ENCODE measurements at places on chromosomes 3 and 15.
A peak's percentile ranks its signal among the peaks of the same experiment; 100 is the strongest.

DNA sequence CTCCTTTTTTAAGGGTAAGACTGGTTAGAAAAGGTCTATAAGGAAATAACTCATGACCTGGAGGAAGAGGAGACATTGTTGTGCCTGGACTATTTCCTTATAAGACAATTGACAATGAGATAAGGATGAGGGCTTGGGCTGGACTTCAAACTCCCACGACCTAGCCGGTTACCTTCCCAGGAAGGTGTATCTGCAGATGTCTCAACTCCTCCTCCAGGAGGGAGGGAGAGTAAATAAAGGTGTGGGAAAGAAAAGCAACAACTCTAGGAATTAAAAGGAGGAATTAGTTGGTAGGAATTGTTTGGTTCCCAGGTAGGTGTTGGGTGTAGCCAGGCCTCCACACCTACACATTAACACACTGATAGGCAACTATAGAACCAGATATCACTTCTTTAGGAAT lies 97.8 kb upstream of the TBL1XR1 start:
- no peak for DNase-seq

- DNase-seq = no peak
These were observed 89.3 kb downstream of the SLCO3A1 start for GRCh38 chr15:91942720-91943394.

DNA sequence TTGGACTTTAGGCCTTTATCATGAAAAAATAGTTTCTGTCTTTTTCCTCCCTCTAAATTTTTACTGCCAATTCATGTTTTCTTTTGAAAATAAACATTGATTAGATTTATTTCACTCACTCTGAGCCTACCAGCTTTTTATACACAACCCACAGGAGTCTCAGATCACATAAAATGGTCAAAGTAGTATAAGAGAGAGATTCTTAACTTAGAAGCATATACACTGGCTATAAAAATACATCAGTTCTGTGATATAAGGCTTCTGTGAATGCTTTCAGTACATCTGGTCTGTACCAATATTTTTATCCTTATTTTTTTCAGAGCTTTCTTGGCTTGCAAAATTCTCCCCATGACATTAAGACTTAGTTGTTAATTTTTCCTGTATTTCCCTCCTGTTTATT lies 117.0 kb upstream of the PTX3 start:
- no peak for DNase-seq

DNA sequence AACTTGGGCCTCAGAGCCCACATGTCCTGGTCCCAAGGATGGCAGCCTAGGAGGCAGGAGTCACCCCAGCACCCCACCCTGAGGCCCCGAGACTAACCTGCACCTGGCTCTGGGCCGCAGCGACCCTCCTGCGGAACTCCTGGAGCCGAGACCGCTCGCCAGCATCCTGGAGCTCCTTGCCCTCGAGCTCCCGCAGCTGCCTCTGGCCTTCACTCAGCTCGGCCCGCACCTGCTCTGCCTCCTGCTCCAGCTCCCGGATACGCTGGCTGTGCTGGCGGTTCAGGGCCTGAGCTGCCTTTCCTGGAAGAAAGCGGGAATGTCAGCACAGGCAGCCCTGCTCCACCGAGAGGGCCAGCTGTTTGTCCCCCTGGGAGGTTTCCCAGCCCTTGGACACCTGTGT lies 13.2 kb downstream of the KIF7 start:
- DNase-seq = no peak

DNA sequence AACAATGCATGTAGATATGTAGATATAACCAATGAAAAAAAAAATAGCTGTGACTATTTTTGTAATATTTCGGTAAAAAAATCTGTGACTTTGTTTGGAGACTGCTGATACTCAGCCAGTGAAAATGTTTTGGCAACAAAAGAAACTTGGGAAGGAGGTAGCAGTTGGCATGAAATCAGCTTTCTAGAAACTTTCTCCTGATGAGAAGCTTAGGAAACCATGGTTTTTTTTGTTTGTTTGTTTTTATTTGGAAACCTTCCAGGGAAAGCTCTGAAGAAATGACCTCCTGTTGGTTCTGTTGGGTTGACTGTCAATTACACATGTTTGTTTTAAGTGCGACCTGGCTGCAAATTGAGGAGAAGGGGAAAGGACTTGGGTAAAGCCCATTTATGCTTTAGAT lies 445.9 kb downstream of the UNC13C start:
- no peak for DNase-seq

DNA sequence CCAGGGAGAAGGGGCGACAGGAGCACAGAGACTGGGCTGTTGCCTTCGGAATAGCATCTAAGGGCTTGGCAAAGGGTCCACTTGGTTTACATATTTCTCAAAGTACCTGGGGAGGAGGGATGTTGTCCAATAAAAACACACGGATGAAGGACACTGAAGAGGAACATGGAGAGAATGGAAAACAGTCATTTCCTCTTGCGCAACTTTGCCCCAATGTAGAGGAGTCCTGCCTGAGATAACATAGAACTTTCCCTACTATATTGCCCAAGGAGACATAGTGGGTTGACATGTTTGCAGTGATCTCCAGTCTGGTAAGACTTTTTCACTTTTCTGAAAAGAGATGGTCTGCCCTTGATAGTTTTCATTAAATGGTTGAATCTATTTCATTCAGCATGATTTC lies 468.8 kb upstream of the SUCLG2 start:
- no peak for DNase-seq

GRCh38 chr3:187507266-187507665 lies 139.1 kb downstream of the RTP4 start:
- DNase-seq = no peak

GRCh38 chr3:190048932-190049441 lies 71.7 kb downstream of the P3H2 start:
- no peak for DNase-seq

DNA sequence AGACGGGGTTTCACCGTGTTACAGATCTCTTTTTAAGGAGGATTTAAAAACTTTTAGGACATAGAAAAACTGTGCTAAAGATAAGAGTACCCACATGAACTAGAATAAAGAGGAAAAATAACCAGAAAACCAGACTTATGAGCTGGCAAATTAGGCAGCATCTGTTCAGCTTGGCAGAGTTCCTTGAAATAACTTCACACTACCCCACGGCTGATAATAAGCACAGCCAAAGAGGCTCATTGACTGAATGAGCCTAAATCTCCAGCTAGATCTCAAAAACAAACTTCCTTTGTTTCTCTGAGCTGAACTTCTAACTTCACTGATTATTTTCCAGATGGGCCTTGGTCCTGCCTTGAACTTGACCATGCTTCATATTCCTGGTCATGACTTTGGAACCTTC lies 26.7 kb upstream of the PIK3R4 start:
- DNase-seq = no peak

DNA sequence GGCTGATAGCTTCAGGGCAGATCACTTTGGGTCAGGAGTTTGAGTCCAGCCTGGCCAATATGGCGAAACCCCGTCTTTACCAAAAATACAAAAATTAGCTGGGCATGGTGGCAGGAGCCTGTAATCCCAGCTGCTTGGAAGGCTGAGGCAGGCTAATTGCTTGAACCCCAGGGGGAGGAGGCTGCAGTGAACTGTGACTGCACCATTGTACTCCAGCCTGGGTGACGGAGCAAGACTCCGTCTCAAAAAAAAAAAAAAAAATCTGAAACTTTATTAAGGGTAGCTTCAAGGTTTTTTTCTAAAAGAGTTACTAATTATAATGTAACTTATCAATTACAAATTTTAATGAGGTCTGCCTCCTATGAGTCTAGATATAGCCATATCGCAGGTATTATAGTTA lies 5.1 kb downstream of the NECTIN3 start:
- DNase-seq = no peak

- no peak for DNase-seq
These were observed 478.7 kb downstream of the PDCD6IP start for GRCh38 chr3:34277110-34277509.

- no peak for DNase-seq
These were observed 63.1 kb downstream of the SERP1 start for GRCh38 chr3:150483226-150483625.

DNA sequence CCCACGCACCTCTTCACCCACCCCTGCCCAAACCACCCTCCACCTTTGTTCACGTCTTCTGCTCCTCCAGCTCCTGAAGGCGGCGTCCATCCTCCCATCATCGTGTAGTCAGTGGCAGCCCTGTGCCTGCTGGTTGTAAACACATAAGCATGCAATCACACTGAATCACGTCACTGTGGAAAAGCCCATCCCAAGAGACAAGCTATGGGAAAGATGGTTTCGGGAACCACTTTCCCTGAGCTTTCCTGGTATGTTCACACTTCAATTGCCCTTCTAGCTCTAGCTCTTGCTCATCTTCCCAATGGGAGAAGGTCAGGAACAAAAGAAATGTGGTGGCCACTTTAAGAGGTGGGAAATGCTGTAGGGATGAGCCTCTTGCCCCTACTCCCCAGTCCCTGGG lies 14.4 kb upstream of the GOLGA8J start:
- no peak for DNase-seq

DNA sequence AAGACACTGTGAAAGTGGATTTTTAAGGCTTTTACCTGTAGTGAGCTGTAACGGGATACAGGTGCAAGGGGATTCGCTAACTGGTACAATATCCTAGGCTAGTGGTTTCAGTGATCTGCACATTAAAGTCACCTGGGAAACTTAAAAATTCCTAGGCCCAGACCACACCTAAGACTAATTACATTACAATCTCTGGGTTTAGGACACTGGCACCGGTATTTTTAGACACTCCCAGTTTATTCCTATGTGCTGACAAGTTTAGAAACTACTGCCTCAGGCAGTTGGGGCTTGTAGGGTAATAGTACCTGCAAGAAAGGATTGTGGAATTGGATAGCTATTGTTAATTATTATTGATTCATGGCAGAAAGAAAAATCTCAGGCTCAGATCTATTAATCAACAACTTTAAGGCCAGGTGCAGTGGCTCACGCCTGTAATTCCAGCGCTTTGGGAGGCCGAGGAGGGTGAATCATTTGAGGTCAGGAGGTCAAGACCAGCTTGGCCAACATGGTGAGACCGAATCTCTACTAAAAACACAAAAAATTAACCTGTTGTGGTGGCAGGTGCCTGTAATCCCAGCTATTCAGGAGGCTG lies 50.4 kb upstream of the CASR start:
- DNase-seq = no peak

DNA sequence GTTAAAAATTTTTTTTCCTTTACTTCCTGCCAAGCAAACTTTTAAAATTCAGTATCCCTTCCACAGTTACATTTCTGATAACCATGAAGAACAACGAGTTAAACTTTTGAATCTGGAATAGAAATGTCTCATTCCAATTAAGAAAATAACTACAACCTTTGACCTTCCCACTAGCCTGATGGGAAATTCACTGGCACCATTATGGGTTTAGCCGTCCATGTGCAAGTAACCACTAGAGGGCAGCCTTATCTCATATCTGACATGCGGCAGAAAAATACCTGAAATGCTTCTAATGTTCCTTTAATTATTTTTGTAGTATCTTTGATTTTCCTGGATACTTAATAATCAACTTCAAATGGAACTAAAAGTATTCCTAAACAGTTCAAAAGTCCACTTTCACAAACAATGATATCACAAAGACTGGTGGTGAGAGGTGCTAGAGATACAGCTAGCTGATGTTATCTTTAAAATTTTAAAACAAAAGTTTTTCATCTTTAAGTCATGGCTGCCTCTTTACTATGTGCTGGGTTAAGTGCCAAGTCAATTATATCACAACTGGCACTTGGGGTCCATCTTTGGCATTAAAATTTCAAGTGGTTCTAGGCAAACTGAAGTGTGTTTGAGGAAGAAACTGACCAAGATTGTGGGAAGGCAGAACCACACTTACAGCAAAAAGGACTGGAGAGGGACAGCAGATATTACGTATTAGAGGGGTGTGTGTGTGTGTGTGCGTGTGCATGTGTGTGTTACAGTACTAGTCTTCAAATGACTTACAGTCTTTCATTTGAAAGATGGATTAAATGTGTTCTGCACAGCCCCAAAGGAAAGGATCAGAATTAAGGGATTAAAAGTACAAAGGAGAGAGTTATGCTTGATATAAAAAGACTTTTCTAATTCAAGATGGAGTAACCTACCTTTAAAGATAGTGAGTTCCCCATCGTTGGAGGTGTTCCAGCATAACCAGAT lies 107.1 kb upstream of the ICE2 start:
- DNase-seq = peak; percentile 65

- DNase-seq = no peak
These were observed 30.3 kb upstream of the ARRDC4 start for GRCh38 chr15:97930230-97930629.

GRCh38 chr15:76197703-76198455 lies 113.4 kb downstream of the ETFA start:
- DNase-seq = no peak

- no peak for DNase-seq
These were observed 57.5 kb downstream of the HMCES start for GRCh38 chr3:129336093-129336706.

GRCh38 chr3:62159709-62160092 lies 213.6 kb downstream of the FEZF2 start:
- no peak for DNase-seq

DNA sequence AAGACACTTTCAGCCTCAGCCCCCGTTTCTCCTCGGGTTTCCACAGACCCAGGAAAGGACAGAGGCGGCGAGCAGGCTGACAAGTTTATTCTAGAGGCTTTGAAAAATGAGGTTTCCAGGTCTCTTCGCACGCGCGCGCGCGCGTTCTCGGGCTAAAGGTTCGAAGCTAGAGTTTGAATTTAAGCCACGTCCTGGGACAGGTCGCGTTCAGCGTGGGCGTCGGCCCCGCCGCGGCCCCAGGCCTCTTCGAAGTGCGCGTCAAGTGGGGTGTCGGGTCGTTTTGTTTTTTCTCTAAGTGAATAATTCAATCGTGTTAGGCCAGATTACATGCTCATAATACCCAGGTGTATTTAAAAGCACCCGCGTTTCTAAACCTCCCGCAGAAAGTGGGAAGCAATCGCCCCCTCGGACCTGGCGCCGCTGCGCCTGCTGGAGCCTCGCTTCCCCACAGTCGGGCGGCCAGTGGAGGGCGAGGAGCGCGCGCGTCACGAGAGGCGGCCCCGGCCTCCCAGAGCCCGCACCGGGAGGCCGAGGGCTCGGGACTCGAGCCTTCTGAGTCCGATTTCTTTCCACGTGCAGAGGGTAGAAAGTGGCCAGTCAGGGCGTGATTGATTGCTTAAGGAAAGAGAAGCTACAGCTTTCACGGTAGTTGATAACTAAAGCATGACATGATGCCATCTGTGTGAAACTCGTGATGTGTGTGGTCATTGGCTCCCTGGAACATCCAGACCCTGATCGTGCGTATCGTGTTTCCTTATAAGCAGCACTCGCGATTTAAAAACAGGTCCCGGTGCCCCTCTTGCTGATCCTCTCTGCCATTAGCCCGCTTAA lies 15.8 kb upstream of the SOX2 start:
- no peak for DNase-seq

GRCh38 chr3:29271475-29271874 lies 9.4 kb upstream of the RBMS3 start:
- DNase-seq = no peak

DNA sequence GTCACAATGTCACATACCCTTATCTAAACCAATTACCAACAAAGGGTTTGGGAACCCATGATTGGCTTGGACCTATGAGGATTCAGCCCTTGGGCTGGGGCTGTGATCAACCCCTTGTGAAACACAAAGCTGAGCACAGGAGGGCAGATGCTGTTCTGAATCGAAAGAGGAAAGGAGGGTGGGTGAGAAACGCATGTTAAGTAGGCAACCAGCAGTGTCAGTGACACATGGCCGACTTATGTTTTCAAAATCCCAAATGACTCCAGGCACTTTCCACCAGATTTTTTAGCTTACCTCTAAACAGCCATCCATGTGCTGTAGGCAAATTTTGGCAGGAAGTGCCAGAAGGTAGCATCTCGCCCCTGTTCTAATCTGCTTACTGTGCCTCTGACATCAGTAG lies 34.1 kb upstream of the KLHL25 start:
- no peak for DNase-seq

- DNase-seq = peak; percentile 41
These were observed 171.8 kb downstream of the FEZF2 start for GRCh38 chr3:62201438-62202035.

Measured in germinal center (tissue), 1 donor.